ENCODE measurements at places on chromosomes 7 and 10.

GRCh38 chr7:137439829-137440825 lies 96.6 kb upstream of the PTN start:
- no peak for DNase-seq

GRCh38 chr7:7653593-7654187 lies 13.1 kb downstream of the UMAD1 start:
- no peak for DNase-seq

DNA sequence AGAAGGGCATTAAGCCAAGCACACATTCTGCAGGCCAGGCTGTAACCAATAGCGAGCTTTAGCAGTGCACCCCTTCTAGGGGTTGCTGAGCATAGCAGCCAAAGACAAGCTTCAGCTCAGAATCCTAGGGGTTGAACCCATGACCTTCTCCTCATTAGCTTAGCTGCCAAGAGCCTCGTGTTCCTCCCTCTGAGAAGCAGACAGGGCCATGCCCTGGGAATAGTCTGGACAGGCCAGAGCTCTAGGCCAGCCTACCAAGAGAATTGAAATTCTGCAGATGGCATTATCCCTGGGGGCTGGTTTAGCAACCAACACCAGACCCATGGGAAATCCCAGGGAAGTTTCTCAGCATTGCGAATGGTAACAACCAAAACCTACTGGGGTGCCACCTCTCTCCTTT lies 77.2 kb downstream of the PLXNA4 start:
- no peak for DNase-seq

GRCh38 chr10:87622314-87623004 lies 37.2 kb upstream of the PAPSS2 start:
- DNase-seq, result no peak

- no peak for DNase-seq
These were observed 130.0 kb downstream of the FAM53B start for GRCh38 chr10:124614003-124614659.

DNA sequence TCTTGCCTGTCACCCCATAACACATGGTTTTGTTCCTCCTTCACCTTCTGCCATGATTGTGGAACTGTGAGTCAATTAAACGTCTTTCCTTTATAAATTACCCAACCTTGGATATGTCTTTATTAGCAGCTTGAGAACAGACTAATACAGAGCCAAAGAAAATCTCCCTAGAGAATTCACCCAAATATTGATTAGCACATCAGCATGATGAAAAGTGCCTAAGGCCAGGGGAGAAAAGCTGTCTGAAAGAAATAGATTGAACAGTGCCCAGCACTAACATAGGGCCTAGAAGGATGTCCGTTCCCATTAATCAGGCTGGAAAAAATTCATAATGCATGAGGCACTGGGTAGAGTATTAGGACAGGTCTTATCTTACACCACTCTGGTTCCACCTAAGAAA lies 111.9 kb upstream of the CALN1 start:
- DNase-seq, result no peak

DNA sequence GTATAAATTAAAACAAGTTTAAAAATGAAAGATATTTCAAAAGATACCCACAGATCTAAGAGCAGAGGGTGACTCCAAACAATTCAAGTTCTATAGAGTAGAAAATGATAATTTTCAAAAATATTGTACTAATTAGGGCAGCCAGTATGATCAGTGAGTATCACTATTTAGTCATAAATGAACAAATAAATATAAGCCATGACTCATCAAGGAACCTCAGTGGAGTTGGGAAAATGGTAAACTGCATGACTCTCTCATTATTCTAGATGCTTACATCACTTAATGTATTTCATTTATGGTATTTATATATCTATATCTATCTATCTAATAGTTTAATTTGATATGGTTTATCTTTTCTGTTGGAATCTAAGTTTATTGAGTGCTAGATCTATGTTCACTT lies 94.3 kb downstream of the THSD7A start:
- DNase-seq, result no peak

DNA sequence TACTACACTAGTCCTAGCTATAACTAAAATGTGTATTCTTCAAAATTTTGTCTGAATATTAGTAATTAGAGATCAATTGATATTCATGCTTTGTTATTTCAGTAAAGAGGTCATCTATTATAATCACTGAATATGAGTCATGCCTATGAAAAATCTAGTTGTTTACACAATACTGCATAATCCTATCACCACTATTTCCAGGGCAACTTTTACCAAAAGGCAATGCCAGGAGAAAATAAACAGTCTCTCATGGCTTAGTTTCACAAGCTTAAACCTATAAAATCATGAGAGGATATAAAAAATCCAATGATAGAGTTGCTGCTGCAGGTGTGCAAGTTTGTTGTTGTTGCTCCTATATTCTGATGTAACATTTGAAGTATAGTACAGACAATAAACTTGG lies 149.9 kb upstream of the COL1A2 start:
- DNase-seq, result no peak

DNA sequence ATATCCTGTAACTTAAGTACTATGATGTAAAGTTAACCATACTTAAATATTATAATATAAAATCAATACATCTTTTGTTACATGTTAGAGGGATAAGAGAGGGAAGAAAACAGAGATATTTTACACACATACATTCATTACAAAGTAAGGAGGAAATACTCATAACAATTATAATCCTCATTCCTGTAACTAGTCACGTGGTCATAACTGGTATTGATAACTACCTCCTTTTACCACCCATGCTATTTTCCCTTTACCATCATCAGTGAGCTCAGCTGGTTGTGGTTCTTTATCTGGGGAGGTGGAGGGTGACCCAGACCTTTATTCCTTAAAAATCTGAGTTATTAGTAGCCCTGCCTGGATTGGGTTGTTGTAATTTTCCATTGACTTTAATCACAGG lies 8.3 kb downstream of the GIMAP8 start:
- no peak for DNase-seq

DNA sequence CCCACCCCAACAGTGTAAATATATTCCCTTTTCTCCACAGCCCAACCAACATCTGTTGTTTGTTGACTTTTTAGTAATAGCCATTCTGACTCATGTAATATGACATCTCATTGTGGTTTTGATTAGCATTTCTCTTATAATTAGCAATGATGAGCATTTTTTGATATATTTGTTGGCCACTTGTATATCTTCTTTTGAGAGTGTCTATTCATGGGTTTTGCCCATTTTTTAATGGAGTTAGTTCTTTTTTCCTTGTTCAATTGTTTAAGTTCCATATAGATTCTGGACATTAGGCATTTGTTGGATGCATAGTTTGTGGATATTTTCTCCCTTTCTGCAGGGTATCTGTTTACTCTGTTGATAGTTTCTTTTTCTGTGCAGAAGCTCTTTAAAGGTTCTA lies 340.1 kb downstream of the NXPH1 start:
- DNase-seq, result no peak

- DNase-seq, result peak; percentile 96
These were observed at the start of gene IDE for GRCh38 chr10:92573798-92574547. IDE (minus strand) TSS chr10:92574093; CDS start chr10:92574019, 74 bp downstream.

DNA sequence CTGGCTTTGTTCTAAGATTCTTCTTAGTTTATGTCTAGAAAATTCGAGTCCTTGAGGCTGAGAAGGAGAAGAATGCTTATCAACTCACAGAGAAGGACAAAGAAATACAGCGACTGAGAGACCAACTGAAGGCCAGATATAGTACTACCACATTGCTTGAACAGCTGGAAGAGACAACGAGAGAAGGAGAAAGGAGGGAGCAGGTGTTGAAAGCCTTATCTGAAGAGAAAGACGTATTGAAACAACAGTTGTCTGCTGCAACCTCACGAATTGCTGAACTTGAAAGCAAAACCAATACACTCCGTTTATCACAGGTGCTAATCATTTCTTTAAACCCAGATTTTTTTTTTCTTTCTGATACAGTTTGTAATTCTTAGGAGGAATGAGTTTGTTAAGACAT lies 6.7 kb downstream of the CEP55 start:
- no peak for DNase-seq

- no peak for DNase-seq
These were observed 332.1 kb upstream of the MAGI2 start for GRCh38 chr7:79785556-79785955.

DNA sequence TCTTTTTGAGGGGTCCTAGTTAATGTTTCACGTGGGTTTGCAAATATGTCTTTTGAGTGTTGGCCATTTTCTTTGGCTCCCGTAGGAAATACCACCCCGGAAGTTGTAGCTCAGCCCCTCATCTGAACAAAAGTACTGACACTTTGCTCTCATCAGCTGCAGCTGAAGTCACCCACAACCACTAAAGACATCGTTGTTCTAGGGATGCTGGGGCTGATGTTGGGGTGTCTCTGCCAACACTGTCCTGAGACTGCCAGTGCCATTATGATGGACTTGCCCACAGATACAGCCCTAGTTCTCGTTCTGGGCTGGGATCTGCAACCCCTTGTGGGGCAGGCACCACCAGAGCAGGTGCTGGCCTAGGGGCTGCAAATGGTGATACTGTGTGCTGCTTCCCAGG lies 82.6 kb upstream of the ARHGAP21 start:
- DNase-seq, result no peak

DNA sequence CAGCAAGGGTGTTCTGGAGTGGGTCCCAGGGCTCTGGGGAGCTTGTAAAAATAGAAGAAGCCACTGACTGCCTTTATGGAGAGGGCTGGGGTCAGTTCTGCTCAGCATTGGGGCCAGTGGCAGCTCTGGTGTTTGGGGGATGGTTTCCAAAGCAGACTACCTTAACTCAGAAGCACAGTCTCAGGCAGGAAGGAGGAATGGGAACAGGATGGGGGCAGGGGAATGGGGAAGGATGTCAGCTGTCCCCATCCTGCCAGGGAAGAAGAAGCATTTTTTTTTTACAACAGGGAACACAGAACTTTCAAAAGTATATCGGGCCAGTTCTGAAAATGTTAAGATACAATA lies 28.8 kb downstream of the TSPAN15 start:
- no peak for DNase-seq

GRCh38 chr7:120873401-120873800 lies 15.5 kb upstream of the TSPAN12 start:
- DNase-seq, result no peak

DNA sequence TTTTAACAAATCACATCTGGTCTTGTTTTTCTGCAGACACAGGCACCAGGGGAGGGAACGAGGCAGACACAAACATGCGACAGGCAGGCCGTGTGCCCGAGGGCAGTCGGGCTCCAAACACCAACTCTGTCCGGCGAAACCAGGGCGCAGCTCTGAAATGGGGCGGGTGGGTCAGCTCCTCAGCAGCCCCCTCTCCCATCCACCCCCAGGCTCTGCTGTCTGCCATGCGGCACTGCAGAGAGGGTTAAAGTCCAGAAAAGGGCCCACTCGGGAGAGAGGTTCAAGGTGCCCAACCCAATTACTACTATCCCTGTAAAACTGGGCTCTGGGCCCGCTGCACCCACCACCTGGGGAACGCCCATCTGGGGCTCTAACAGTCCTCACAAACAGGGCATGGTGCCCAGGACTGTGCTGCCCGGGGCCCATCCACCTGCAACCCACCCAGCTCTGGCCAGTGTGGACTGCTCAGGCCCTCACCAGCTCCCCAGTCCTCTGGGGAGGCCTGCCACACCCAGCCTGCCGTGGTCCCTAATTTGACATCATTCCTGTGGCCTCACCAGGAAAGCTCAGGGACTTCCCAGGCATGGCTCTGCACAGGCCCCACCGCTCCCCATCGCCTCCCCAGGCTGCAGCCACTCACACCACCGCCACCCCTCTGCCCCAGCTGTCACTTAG lies 18.7 kb downstream of the YKT6 start:
- no peak for DNase-seq

GRCh38 chr7:36232971-36233550 lies 80.0 kb downstream of the EEPD1 start:
- DNase-seq, result peak; percentile 53

DNA sequence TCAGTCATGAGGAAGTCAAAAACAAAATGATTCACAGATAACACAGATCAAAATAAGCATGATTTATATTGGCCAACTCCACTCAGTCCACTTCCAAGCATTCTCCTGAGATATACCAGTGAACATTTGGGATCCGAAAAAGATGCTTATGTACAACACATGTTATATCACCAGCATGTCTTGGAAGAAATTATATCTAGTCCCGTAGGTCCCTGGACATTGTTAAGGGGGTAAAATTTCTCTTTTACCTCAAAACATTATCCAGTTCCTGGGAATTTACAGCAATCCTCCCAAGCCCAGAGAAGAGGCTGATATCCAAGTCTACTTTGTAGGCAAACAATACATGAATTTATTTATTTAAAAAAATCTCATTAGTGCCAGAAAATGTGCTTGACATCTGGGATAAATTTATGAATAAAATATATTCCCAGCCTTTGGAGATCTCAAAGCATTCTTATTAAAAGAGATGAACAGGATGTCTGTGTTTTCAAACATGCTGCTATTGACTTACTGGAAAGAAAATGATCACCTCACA lies 582.2 kb upstream of the ZWINT start:
- DNase-seq, result no peak

- no peak for DNase-seq
These were observed 91.2 kb upstream of the OIT3 start for GRCh38 chr10:72802332-72802731.

DNA sequence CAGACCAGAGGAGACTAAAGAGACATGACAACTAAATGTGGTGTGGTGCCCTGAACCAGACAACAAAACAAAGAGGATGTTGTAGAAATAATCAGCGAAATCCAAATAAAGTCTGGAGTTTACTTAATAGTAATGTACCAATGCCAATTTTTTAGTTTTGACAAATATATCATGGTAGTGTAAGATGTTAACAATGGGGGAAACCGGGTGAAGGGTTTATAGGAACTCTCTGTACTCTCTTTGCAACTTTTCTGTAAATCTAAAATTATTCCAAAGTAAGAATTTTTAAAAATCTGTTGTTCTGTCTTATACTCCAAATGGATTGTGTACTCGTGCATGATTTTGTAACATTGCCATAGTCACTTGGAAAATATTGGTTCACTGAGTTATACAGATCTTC lies 129.3 kb downstream of the CNNM2 start:
- DNase-seq, result no peak

GRCh38 chr7:150937848-150938561 lies 40.1 kb downstream of the KCNH2 start:
- DNase-seq, result no peak

- no peak for DNase-seq
These were observed 15.8 kb downstream of the MET start for GRCh38 chr7:116687801-116688201.

DNA sequence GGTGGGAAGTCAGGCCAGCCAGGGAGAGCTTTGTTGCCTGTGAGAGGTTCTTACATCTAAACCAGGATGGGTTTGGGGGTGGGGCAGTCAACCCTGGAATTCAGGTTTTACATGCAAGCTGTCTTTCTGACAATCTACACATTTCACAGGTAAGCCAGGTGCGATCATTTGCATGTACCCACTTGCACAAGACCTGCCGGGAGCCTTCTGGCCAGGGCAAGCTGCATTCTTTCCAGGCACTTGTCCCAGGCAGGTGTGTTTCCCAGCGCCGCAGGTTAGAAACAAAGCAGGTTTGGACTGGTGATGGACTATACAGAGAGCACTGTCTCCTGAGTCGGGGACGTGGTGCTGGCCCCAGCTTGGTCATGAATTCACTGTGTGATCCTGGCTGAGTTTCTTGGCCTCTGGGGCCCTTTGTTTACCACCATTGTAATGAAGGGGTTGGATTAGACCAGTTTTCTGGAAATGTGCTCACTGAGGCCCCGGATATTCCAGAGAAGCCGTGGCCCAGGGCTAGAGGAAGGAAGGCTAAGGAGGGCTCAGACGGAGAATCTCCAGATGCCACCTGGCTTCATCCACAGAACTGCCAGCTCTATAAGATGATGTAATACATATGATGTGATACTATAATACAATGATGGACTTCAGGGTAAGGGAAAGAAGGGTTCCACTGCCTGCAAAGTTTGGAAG lies 205.2 kb upstream of the SVIL start:
- DNase-seq, result no peak

Measured in osteocyte (in vitro differentiated cells).